Omental fat pad (tissue), 4 donors: ENCODE measurements at places on chromosomes 3 and 15. TPM values are rescaled to one million over a fixed set of nuclear protein-coding genes. Genes with fewer than 3 reads are reported as not detected.

GRCh38 chr3:152227027-152227426 lies 41.7 kb upstream of the MBNL1 start:
- DNase-seq, result no peak

- DNase-seq, result no peak
Measured at GRCh38 chr3:180530276-180530675, 71.7 kb upstream of the TTC14 start.

The PPP2R3A gene
- 6.8 TPM for total RNA-seq

DNA sequence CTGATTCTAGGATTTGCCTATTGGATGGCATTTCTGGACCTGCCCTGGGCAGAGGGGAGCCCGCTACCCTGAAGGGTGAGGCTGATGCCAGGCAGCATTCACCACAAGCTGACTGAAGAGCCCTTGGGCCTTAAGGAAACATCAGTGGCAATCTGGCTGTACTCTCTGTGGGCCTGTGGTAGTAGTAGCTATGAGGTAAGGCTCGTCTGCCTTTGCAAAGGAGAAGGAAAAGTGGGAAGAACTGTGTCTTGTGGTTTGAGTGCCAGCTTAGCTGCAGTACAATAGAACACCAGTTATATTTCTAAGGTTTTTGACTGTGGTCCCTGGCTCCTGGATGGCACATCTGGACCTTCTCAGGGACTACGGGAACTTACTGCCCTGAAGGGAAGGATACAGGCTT lies 51.5 kb downstream of the SPTSSB start:
- no peak for DNase-seq

DNA sequence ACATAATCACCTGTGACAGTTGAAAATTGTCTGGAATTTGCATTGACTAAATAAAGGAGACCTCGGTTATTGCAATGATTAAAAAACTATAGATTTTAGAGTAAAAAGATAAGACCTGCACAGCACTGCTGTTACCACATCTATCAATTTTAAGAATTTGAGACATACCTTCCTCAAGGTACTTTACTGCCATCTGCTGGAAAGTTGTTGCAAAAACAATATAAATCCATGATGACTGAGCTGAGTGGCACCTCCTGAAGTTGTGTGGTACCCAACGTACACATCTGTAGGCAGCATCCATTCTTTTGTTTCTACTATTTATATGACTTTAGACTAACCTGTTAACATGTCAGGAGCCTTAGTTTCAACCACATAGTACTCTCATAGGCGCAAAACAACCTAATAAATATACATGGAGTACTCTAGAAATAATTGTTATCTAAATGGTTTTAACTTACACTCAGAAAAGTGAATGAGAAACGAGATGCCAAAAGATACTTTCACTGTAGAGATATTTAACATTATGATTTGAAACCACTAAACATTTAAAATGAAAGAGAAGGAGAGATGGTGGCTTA lies 106.7 kb downstream of the GHSR start:
- no peak for DNase-seq

DNA sequence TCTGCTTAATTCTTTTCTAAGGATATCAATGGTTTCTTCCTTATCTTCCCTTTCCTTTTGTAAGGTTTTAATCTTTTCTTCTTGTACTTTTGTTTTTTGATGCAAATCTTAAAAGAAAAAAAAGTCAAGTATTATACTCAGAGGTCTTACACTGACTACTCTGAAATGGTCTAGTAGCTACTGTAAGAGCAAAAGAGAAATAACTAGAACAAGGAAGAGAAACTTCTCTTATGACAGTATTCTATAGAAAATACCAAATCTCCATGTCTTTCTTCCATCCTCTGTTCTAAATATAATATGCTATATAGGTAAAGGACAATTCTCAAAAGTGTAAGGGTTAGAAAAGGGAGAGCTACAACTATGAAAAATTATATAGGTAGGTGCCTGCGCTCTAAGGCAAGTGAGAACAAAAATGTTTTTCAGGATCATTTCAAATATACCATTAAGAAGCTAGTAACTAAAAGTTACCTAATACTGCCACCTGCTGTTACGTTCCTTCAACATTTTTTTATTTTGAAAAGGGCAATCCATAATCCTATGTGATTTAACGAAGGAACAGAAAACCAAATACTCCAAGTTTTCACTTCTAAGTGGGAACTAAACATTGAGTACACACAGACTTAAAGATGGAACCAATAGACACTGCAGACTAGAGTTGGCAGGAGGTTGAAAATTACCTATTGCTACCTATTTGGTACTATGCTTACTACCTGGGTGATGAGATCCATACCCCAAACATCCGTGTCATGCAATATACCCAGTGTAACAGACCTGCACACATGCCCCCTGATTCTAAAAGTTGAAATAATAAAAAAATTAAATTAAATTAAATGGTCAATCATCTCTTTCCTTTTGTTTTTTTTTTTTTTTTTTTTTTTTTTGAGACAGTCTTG lies 36.7 kb downstream of the CIP2A start:
- no peak for DNase-seq

GRCh38 chr15:69557707-69558409 lies 105.2 kb downstream of the RPLP1 start:
- DNase-seq, result no peak

DNA sequence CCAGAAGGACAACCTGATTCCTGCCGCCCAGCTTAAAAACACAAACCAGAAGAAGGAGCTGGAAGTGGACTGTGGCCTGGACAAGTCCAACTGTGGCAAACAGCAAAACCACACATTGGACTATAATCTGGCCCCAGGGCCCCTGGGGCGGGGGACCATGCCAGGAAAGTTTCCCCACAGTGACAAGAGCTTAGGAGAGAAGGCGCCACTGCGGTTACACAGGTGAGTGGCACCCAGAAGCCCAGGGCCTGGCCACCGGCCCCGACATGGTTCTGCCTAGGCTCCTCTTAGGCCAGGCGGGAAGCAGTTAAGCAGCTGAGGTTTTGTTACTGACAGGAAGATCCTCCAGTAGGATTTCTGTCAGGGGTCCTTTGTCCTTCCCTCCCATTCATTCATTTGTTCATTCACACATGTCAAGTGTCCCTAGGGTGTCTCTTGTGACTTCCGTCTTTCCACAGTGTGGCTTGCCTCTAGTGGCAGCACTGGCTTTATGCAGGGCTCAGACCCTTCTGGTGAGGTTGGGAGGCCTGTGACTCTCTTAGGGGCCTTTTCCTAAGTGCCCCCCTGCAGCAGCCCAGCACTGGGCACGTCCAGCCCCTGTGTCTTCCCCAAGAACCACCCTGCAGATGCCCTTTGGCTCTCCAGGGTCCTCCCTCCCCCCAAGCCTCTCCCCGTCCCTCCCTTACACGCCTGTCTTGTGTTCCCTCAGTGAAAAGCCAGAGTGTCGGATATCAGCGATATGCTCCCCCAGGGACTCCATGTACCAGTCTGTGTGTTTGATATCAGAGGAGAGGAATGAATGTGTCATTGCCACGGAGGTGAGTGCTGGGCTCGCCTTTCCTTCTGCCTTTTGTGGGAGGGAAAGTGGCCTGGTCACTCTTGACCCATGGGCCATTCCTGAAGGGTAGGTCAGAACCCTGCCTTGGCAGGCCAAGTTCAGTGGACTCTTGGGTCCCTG lies 7.8 kb downstream of the DLL4 start:
- DNase-seq, result no peak

The GPR171 gene
- 2.8 TPM for total RNA-seq

DNA sequence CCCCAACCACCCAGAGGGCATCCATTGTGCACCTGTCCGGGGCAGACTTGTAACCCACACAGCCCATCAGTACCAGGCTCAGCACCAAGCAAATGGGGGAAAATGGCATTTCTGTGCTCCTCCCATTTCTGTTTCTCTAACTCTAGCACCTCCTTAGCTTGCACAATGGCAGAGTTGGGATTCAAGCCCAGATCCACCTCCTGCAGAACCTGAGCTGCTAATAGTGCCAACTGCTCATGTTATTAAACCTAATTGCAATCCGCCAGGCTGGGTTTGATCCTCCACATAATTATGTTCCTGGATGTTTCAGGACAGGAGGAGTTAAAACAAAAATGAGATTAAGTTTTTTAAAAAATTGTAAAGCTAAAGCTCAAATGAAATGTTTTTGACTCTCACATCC lies 235.0 kb downstream of the OCA2 start:
- DNase-seq, result no peak

DNA sequence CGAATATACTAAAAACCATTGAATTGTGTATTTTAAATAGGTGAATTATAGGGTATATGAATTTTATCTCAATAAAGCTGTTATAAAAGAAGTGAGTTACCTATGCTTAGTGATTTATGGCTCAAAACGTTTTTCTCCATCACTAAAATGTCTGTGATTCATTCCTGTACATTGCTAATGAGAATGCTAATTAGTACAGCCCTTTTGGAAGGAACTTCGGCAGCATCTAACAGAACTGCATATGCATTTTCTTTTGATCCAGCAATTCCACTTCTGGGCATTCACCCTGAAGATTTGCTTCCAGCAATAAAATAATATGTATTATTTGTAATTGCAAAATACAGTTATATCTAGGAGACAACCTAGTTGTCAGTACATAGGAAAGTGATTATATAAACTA lies 53.6 kb downstream of the TCF12 start:
- DNase-seq, result no peak

DNA sequence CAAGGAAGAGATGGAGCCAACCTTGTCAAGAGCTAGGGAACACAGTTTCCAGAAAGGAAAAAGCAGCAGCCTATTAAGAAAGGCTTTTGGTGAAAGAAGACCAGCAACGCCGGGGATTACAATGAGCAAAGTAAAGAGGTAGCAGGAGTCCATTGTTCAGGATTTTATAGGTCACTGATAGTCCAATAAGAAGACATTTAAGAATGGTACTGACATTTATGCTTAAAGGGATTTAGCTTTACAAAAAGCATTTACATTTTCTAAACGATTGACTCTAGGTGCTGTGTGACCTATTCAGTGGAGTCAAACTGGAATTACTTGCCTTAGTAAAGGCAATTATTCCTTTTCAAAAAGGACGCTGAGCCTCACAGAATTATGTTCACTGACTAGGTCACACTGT lies 40.8 kb downstream of the CSNK1G1 start:
- no peak for DNase-seq

DNA sequence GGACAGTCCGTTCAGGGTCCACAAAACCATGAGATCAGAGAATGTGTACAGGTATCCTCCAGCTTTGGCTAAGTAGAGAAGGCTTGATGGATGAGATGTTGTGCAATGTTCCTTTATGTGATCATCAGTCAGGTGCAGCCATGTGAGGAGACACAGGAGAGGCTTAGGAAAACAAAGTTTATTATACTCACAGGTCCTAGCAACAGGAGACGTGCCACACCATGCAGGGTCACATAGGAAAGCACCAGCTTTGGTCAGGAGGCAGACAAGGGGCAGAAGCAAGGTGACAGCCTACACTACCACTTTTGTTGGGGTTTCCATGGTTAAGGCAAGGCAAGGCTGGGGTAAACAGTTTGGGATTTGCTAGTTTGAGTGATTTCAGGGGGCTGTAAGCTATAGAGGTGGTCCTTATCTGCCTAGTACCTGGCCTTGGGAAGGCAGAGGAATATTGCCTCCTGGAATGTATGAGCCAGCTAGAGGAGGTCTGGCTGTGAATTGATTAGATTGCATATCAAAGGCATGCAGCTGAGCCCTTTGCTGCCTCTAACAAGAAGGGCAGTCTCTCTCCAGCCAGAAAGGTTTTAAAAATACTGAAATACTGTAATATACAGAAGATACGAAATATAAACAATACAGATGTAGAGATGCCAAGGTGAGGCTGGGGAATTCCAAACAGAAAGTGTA lies 248.6 kb downstream of the RYR3 start:
- no peak for DNase-seq

The SLCO2A1 gene
- 43.7 TPM for total RNA-seq

- DNase-seq, result no peak
Measured at GRCh38 chr15:67161412-67161811, 93.0 kb downstream of the AAGAB start.

DNA sequence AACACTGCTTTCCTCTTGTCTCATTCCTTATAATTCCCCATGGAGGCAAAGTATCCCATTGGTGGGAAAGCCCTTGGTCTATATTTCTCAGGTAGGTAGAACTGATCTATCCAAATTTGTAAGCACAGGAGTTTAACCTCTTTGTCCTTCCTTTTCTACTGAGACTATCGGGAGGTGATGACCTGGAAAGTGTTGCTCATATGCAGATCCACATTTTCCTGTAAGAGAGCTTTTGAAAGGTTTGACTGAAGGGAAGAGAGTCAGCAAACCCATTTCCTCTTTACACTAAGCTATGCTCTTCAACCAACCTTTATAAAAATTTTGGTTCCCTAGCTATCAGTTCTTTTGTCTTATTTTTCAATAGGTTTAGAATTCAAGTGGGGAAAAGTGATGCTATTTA lies 200.7 kb downstream of the TIGIT start:
- no peak for DNase-seq

The PCLAF gene
- not detected for total RNA-seq

The GOLGA8T gene
- total RNA-seq, result not detected

DNA sequence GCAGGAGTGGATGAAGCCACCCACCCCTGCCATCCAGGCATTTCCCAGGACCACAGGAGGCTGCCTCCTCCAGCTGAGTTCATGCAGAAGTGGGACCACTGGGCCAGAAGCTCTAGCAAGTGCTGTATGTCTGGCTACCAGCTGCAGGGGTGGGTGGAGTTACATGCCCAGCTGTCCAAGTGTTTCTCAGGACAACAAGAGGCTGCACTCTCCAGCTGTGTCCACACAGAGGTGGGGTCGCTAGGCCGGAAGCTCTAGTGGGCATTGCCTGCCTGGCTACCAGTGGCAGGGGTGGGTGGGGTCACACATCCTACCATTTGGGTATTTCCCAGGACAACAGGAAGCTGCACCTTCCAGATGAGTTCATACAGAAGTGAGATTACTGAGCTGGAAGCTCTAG lies 234.0 kb upstream of the PPP2R3A start:
- DNase-seq, result no peak

The LRRIQ4 gene
- total RNA-seq, result 0.25 TPM

GRCh38 chr3:38000242-38000916 lies 9.8 kb downstream of the VILL start:
- DNase-seq, result no peak

- no peak for DNase-seq
Measured at GRCh38 chr3:46422617-46423016, 15.6 kb downstream of the CCRL2 start.

- no peak for DNase-seq
Measured at GRCh38 chr3:190718097-190718496, 144.4 kb downstream of the GMNC start.

- no peak for DNase-seq
Measured at GRCh38 chr15:57122080-57122840, 203.8 kb downstream of the TCF12 start.

DNA sequence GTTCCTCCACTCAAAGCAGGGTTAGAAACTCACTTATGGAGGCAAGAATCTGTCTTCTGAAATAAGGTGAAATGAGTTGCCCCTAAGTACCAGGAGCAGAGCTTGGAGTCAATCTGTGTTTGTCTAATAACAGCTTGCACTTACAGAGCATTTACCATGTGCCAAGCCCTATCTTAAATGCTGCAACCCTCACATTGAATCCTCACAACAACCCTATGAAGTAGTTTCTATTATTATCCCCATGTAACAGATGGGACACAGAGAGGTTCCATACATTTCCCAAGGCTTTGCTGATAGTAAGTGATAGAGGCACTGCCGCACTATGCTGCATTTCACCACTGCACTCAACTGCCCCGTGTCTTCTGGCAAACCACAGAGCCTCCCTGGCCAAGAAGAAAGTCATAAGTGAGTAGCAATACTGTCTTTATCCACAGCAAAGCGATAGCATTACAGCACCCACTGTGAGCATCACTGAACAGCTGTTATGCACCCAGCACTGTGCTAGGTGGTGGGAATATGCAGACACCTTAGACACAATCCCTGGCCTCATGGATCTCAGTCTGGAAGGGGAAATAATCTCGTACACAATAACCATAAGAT lies 141.5 kb downstream of the SSR3 start:
- no peak for DNase-seq

GRCh38 chr3:53834429-53835095 lies 11.7 kb downstream of the CHDH start:
- no peak for DNase-seq
